ENCODE measurements at places on chromosomes 1 and 21. TPM values are rescaled to one million over a fixed set of nuclear protein-coding genes. Genes with fewer than 3 reads are reported as not detected.

Gene PROX1
- polyA plus RNA-seq: 0.62 TPM

Gene NHLH1
- polyA plus RNA-seq: 0.90 TPM

Gene LCE1F
- not detected for polyA plus RNA-seq

Gene SLAMF9
- polyA plus RNA-seq: not detected

All from neural cell (in vitro differentiated cells).